ENCODE measurements at places on chromosomes 3 and 15.
A peak's percentile ranks its signal among the peaks of the same experiment; 100 is the strongest.

- DNase-seq, result no peak
Observed at GRCh38 chr15:80010131-80010673, 39.2 kb upstream of the BCL2A1 start.

GRCh38 chr15:85625166-85625830, 169.4 kb downstream of the KLHL25 start:
- no peak for DNase-seq

DNA sequence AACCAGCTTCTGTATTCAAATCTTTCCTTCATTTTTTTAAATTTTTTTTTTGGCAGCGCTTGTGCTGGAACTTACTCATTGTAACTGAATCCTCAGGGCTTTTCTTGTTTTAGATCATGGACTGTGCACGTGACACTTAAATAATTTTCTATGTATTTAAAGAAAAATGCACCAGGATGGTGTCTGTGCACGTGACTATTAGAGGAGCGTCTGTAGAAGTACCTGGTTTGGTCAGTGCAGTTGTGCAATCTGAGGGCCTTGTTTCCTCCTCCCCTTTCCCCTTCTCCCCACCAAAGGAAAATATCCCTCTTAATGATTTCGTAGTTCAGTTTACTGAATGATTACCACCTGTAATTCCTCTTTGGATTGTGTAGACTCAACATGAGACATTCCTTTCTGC, 31.3 kb downstream of the EDEM1 start:
- DNase-seq, result no peak

DNA sequence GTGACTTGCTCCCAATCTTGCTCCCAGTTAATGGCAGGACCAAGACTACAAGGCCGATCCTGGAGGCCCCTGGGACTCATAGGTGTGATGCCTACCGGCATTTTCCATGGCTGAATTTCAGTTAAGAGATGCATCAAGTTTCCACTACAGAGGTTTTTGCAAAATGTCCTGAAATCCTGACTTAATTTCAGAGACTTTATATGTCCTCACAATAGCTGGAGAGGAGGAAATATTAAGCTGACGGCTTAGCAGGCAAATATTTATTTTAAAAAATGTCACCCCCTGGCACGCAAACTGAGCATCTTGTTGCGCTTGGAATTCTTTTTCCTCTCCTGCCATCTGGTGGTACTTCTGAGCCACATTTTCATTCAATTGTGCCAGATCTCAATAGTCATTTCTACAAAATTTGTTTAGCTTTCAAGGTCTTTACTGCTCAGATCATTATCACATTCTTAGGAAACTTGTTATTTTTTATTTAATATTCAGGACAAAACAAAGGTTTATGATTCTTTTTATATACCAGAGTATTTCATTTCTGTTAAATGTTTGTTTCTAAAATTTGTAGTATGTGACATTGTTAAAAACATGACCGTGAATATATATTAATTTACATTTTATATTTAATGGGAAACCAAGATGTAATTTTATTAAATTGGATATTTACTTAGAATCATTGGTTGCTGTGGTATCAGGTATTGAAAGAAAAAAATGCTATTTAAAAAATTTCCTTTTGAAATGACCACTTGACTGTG, 189.2 kb upstream of the THRB start:
- DNase-seq, result peak; percentile 20

GRCh38 chr15:80507131-80507530, 102.9 kb downstream of the ARNT2 start:
- no peak for DNase-seq

DNA sequence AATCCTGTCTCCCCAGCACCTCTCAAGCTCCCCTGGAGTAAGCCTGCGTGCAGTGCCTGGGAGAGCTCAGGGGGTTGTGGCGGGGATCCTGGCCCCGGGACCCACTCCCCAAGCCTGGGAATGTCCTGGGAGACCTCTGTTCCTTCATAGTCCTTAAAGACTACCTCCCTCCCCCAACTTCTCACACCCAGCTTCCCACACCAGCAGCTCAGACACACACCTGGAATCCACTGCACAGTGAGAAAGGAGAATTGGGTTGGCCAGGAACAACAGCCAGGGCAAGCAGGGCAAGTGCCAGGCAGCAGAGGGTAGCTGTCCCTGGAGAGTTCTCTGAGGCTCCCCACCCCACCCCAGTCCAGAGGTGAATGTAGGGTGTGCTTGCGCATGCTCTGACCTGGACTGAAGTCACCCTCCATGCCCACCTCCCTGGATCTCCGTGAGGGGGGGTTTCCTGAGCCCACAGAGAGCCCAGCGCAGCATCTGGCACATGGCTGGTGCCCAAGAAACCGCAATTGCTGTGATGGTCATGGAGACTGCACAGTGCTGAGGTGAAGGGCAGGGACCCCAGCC, 22.2 kb downstream of the PSTPIP1 start:
- no peak for DNase-seq

DNA sequence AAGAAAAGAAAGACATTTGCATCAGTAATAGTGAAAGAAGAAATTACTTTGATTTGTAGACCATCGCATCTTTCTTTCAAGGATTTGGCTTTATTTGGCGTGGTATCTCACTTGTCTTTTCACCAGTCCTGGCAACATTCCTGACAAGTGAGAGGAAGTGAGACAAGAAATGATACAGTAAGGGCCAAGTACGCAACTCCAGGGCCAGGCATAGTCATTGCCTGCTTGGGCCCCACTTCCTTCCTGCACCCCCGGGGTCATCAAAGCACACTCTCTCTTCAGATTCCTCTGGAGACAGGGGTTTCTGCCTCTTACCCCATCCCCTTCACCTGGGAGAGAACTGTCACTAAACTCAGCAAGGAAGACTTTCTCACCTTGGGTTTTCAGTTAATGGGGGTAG, 55.1 kb downstream of the CD47 start:
- no peak for DNase-seq

GRCh38 chr15:48058371-48058770, 62.4 kb upstream of the SLC24A5 start:
- DNase-seq, result no peak
